ENCODE measurements at places on chromosomes 3 and 15.

DNA sequence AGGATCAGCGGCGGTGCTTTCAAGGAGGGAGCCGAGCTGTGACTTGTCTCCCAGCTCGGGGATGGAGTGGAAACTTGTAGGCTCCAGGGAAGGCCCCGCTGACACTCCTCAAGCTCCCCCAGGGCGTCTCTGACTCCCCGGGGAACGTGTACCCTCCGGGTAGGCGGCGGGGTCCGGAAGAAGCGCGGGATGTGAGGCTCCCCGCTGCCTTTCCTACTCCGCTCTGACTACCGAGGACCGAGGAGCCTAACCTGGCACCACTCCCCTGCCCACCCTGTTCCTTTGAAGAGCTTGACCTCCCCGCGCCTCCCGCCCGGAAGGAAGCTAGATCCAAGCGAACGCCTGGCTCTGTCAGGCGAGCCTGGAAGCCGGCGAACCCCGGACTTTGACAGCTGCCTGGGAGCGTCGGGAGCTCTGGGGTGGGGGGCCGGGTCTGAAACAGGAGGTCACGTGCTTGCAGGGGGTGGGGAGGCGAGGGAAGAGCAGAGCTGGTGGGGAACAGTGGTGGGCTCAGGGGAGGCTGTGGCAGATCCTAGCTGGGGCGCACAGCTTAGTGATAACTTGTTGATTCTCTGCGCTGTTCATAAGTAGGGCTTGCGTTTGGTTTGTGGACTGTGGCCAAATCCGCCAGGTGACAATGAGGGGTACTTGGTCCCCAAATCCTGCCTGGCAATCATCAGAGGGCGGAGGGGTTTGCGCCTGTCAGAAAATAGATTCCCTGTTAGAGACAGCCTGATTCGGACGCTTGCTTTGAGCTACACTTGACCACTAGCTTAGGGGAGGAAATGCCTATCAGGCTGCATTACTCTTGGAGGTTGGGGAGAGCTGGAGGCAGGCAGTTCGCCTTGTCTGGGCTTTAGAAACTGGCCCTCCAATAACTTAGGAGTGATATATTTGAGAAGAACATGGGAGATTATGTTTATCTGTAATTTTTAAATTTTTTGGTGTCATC lies 1.2 kb downstream of the CLSTN2 start:
- no peak for DNase-seq

GRCh38 chr3:41682382-41682781 lies 279.5 kb downstream of the ULK4 start:
- no peak for DNase-seq

DNA sequence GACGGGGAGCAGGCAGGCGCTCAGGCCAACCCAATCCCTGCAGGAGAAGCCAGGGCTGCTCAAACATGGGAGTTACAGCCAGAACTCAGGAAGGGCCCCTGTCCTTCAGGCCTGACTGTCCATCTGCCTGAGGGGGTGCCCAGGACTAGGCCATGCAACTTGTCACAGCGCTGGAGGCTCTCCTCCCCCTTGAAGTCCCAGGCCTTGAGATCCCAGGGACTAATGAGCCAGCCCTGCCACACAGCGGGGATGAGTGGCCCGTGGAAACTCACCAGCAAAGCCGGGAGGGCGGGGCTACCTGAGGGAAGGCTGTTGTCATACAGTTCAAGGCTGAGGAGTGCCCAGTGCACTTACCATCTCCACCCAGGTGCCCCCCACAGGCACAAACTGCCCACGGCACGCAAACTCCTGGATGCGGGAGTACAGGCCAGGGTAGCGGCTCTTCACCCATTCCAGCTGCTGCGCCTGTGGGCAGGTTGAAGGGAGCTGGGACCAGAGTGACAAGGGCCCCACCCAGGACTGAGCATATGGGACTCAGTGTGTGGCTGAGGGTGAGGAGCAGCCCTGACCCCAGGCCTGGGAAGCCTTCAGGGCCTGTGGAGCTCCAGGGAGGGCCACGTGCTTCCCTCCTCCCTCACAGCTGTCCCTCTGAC lies 6.3 kb downstream of the MAN2C1 start:
- no peak for DNase-seq

DNA sequence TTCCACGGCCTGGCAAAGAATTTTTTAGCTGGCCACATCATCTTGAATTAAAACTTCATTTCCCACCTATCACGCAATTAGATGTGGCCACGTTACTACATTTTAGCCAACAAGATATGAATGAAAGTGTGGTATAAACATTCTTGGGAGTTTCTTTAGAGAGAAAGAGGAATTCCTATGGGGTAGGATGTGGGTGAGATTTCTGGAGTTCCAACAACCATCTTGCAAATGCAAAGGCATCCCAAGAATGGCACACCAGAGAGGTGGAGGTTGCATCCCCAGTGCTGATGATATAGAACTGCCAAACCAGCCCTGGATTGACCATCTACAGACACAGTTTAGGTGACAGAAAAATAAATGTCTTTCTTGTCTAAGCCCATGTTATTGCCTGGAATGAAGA lies 66.3 kb upstream of the AKAP13 start:
- DNase-seq = no peak

DNA sequence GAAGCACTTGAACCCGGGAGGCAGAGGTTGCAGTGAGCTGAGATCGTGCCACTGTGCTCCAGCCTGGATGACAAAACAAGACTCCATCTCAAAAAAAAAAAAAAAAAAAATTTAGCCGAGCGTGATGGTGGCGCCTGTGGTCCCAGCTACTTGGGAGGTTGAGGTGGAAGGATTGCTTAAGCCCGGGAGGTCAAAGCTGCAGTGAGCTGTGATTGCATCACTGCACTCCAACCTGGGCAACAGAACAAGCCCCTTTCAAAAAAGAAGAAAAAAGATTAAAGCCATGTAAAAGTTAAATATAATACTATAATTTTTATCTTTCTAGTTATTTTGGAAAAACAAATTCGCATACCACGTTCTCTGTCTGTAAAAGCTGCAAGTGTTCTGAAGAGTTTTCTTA lies 61.9 kb upstream of the SKIL start:
- DNase-seq = no peak

DNA sequence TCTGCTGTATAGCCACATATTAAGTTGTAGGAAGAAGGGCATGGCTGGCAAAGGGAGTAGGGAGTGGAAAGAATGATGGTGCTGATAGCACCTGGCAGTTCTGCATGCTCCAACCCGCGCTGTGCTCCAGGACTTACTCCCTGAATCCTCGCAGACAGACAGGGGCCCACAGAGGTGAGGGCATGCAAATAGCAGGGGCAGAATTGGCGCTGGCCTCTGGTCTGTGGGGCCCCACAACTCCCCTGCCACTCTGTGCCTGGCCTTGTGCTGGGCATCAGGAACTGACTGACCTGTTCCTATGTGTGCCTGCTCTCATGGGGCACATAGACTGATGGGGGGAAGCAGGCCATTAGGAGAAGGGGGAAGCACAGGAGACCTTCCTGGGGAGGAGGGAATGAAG lies 20.9 kb downstream of the HDAC11 start:
- no peak for DNase-seq

GRCh38 chr3:98954791-98955604 lies 53.5 kb upstream of the DCBLD2 start:
- DNase-seq = no peak
